ENCODE measurements at places on chromosomes 3 and 15.

DNA sequence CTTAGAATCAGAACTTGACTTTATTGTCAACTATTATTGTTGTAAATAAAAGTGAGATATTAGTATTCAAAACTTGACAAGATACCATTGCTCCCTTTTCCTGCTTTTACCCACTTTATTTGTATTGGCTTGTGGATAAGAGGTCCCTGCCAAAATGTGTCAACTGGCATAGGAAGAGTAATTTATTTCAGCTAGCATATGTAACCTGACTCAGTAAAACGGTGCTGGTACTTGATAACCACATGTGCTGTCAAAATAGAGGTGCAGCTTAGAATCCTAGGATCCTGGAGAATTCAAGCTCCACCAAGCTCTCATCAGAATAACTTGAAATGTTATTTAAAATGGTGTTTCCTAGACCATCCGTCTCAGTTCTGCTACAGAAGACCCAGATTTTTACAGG lies 90.2 kb upstream of the TGFBR2 start:
- no peaks in the 10 kb centered on the region for H3K36me3 ChIP-seq
- peaks cover 6% of the 10 kb centered on the region for H3K27me3 ChIP-seq
- H3K4me1 ChIP-seq: peaks cover 11% of the 10 kb centered on the region
- no peak overlapping the region for H3K4me3 ChIP-seq
- H3K27ac ChIP-seq: no peak overlapping the region

DNA sequence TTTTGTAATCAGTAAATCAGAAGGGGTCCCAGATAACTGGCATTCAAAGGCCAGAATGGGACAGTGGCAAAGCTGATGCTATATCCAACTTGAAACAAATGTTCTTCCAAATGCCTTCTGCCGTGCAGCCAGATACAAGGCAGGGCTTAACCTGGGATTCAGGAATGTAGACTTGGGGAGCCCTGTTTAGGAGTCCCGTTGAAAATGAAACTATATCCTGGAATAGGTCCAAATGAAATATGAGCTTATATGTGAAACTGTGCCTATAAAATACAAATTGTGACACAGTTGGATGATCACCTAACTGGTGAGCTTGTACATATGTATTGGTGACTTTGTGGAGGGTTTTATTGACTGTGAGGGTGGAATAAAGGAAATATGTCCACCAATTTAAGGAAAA lies 28.7 kb downstream of the FRMD4B start:
- peaks cover 7% of the 10 kb centered on the region for H3K4me1 ChIP-seq
- H3K27ac ChIP-seq: no peak overlapping the region
- H3K4me3 ChIP-seq: no peak overlapping the region
- no peak for DNase-seq
- no peaks in the 10 kb centered on the region for H3K36me3 ChIP-seq
- peaks cover 31% of the 10 kb centered on the region for H3K27me3 ChIP-seq

- peaks cover 32% of the 10 kb centered on the region for H3K27me3 ChIP-seq
- no peak overlapping the region for H3K27ac ChIP-seq
- no peak for DNase-seq
- H3K4me3 ChIP-seq: no peak overlapping the region
- no peaks in the 10 kb centered on the region for H3K4me1 ChIP-seq
Measured at GRCh38 chr15:83320844-83321243, 36.4 kb upstream of the BNC1 start.

GRCh38 chr3:14831916-14832450 lies 13.2 kb downstream of the FGD5 start:
- H3K4me3 ChIP-seq: no peak overlapping the region
- H3K27me3 ChIP-seq: peaks cover 77% of the 10 kb centered on the region
- no peak overlapping the region for H3K27ac ChIP-seq
- H3K36me3 ChIP-seq: peaks cover 11% of the 10 kb centered on the region
- DNase-seq: no peak
- peaks cover 6% of the 10 kb centered on the region for H3K4me1 ChIP-seq

- no peak for DNase-seq
- no peak overlapping the region for H3K4me3 ChIP-seq
- no peak overlapping the region for H3K27ac ChIP-seq
- no peaks in the 10 kb centered on the region for H3K36me3 ChIP-seq
- no peaks in the 10 kb centered on the region for H3K4me1 ChIP-seq
- peaks cover 59% of the 10 kb centered on the region for H3K27me3 ChIP-seq
Measured at GRCh38 chr3:72899349-72899765, 11.5 kb downstream of the GXYLT2 start.

DNA sequence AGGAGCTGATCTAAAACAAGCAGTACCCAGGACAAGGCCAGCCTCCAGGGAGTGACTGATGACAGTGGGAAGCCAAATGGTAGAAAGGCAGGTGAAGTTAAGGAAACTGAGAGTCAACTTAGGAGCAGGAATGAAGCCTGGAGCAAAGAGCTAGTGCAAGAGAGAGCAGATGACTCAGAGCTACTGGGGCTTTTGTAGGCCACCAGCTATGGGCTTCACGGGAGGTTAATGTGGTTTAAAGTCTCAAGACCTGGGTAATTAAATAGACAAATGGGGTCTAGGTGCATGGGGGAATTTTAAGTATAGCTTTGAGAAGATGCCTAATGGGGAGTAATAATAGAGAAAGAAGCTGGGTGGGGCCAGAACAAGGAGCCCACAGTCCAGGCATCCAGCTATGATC lies 3.1 kb downstream of the CD86 start:
- DNase-seq: no peak
- no peaks in the 10 kb centered on the region for H3K4me1 ChIP-seq
- H3K4me3 ChIP-seq: no peak overlapping the region
- H3K27ac ChIP-seq: no peak overlapping the region

GRCh38 chr15:73385205-73385604 lies 16.4 kb upstream of the HCN4 start:
- H3K4me1 ChIP-seq: no peaks in the 10 kb centered on the region
- no peak overlapping the region for H3K4me3 ChIP-seq
- no peak overlapping the region for H3K27ac ChIP-seq

GRCh38 chr15:66167854-66168253 lies 85.7 kb downstream of the MEGF11 start:
- H3K27ac ChIP-seq: no peak overlapping the region
- H3K4me3 ChIP-seq: no peak overlapping the region
- peaks cover 2% of the 10 kb centered on the region for H3K36me3 ChIP-seq
- peaks cover 34% of the 10 kb centered on the region for H3K27me3 ChIP-seq

GRCh38 chr3:80424951-80425350 lies 657.2 kb upstream of the ROBO1 start:
- no peaks in the 10 kb centered on the region for H3K36me3 ChIP-seq
- no peak overlapping the region for H3K4me3 ChIP-seq
- H3K4me1 ChIP-seq: no peaks in the 10 kb centered on the region
- H3K27ac ChIP-seq: no peak overlapping the region
- H3K27me3 ChIP-seq: no peaks in the 10 kb centered on the region

DNA sequence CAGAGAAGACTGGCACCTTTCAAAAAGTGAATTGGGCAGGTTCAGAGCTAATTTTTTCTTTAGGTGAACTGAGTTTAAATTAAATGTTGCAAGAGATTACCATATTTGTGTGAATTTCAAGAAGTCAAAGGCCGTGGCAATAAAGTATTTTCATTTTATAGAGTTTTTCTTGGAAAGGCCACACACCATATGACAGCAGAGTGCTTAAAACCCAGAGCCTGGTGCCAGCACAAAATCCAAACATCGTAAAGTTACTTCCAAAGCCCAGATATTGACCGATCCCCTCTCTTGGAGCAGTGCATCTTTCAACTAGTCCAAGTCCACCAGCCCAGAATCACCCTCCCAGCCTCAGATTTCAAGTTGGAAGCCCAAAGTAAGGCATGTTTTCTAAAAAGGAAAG lies 164.5 kb downstream of the VGLL4 start:
- no peaks in the 10 kb centered on the region for H3K4me1 ChIP-seq
- H3K36me3 ChIP-seq: no peaks in the 10 kb centered on the region
- DNase-seq: no peak
- no peak overlapping the region for H3K27ac ChIP-seq
- H3K27me3 ChIP-seq: no peaks in the 10 kb centered on the region

GRCh38 chr3:54206874-54207273 lies 84.5 kb downstream of the CACNA2D3 start:
- no peak for DNase-seq
- no peak overlapping the region for H3K4me3 ChIP-seq
- H3K27ac ChIP-seq: no peak overlapping the region
- no peaks in the 10 kb centered on the region for H3K27me3 ChIP-seq

- H3K4me3 ChIP-seq: no peak overlapping the region
- no peaks in the 10 kb centered on the region for H3K27me3 ChIP-seq
- H3K27ac ChIP-seq: no peak overlapping the region
Measured at GRCh38 chr3:143850877-143851276, 2.6 kb upstream of the SLC9A9 start.

GRCh38 chr3:63047068-63047467 lies 171.9 kb upstream of the CADPS start:
- H3K27ac ChIP-seq: no peak overlapping the region
- H3K4me3 ChIP-seq: no peak overlapping the region
- no peaks in the 10 kb centered on the region for H3K27me3 ChIP-seq
- H3K36me3 ChIP-seq: no peaks in the 10 kb centered on the region
- no peak for DNase-seq
- no peaks in the 10 kb centered on the region for H3K4me1 ChIP-seq

GRCh38 chr3:150146991-150147761 lies 176.5 kb upstream of the PFN2 start:
- no peaks in the 10 kb centered on the region for H3K4me1 ChIP-seq
- no peak overlapping the region for H3K4me3 ChIP-seq
- H3K27ac ChIP-seq: no peak overlapping the region
- peaks cover 57% of the 10 kb centered on the region for H3K27me3 ChIP-seq

DNA sequence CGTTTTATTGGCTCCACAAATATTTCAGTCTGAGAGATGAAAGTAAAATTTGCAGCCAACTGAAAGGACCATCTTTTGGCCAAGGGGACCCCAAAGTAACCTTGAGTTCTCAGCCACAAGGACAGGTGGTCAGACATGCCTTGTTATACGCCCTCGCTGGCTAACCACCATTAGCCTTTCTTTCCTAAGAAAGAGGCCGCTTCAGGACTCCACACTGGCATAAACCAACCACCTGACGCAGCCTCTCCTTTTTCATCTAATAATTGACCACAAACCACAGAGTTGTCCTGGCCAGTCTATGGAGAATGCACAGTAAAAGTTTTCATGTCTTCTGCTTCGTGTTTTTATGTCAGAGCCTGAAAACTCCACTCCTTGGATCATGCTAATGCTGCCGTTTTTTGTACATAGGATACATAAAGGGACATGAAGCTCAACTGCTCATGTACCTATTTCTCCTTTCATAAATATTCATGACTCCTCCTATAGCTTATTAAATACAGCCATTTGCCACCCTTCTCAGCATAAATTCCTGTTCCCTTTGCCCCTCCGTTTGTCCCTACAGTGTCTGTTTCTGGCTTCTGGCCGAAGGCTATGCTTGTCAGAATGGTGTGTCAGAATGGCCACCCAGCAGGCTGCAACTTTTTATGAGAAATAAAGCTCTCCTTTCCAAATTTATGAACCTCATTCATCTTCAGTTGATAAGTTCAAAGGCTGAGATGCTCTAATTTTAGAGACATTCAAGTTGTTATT lies 374.1 kb upstream of the RBMS3 start:
- H3K36me3 ChIP-seq: no peaks in the 10 kb centered on the region
- H3K27ac ChIP-seq: no peak overlapping the region
- no peaks in the 10 kb centered on the region for H3K27me3 ChIP-seq

DNA sequence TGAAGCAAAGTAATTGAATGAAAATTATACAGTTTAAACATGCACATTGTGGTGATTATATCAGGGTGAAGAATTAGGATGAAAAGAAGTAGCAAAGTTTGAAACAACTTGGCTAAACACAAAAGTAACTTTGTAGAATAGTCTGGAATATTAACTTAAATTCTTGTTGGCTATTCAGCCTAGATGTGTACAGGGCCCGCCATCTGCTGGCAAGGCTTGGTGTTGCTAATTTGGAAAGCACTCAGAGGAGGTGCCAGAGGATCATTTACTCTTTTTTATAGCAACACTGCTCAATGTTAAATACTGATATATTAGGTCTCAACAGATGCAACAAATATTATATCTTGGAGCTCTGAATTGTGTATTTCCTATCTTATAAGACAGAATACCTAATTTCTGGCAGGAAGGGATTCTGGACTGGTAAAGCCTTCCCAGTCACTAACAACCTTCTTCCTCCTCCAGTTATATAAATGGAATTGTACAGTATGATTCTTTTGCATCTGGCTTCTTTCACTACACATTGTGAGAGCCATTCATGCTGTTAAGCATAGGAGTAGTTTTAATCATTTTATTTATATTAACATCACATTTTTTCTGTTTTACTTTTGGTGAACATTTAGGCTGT lies 36.1 kb downstream of the TTC23 start:
- no peak for DNase-seq
- no peaks in the 10 kb centered on the region for H3K4me1 ChIP-seq
- no peaks in the 10 kb centered on the region for H3K36me3 ChIP-seq
- no peak overlapping the region for H3K27ac ChIP-seq
- H3K4me3 ChIP-seq: no peak overlapping the region
